ENCODE measurements at places on chromosomes 1 and 21.

GRCh38 chr1:15866721-15867201 is 19.3 kb downstream of the SPEN start:
- peak; percentile 32 for DNase-seq

- DNase-seq, result no peak
Observed at GRCh38 chr1:46458190-46458589, 31.4 kb upstream of the DMBX1 start.

DNA sequence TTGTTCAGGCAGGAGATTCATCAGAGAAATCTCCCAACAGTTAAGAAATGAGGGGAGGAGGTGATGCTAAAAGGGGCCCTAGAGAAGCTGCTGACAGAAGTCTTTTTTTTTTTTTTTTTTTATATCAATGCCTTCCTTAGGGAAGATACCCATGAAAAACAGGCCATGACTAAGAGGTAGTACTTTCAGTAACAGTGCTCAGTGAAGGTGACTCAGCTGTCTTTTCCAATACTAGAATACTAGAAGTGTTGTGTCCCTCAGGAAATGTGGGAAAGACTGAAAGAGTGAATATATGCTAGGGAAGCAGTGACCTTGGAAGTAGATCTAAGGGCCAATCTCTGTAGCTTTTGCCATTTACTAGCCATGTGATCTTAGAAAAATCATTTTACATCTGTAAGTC is 52.4 kb upstream of the SLFNL1 start:
- DNase-seq, result peak; percentile 6

DNA sequence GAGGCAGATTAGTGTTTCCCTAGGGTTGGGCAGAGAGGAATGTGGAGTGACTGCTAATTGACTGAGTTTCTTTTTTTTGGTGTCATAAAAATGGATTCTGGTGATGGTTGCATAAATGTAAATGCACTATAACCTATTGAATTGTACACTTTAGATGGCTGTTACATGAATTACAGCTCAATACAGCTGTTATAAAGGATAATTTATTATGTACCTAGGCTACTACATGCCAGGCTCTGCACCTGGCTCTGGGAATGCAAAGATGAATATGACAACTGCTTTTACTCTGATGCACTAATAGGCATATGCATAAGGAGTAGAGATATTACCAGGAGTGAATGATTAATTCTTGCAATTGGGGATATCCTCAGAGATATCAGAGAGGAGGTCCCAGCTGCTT is 345.3 kb downstream of the PTBP2 start:
- DNase-seq, result no peak

DNA sequence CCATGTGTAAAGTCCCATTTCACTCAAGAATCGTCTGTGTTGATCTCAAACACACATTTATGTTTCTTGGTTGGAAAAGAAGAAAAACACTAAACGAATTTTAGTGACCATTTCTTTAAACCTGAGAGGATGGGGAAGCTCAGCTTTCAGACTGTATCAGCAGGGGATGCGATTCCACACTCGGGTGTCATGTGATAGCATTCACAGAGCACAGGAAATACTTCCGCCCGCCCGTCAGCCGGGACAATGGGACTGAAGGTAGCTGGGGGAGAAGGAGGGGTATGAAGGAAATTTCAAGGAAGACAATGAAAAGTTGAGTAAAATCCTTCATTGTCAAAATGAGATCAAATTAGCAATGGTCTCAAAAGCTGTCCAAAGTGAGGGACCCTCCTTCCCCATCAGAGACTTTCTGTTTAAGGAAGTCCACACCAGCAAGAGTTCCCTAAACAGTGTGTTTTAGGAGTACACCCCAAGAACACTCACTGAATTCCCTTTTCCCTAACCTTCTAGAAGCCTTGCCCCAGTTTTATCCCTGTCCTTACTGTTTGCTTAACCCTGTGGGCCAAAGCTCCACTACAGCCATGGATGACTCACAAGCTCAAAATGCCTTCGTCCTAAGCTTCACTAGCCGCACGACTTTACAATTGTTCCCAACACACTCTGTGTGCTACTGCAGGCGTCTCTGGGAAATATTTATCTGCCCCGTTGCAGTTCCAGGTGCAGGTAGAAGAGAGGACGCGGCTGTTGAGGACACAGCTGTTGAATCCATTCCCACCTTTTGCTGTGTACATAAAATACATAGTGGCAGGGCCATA is 51.4 kb upstream of the SIM2 start:
- no peak for DNase-seq

GRCh38 chr1:161943737-161944136 is 79.9 kb downstream of the OLFML2B start:
- DNase-seq, result no peak

DNA sequence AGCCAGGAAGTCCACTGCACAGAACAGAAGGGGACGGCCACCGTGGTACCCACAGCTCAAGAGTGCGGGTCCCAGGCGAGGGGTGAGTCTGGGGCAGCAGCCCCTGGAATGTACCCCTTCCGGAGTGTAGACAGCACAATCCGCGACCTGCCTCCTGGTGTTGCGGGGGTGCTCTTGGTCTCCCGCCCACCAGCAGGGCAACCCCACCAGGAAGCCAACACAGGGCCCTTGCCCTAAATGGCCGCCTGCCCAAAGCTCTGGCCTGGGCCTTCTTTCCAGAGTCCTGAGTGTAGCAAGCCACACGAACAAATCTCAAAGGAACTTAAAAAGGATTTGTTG is 1.1 kb upstream of the SLC19A1 start:
- DNase-seq, result no peak

GRCh38 chr1:229757226-229757625 is 131.2 kb downstream of the URB2 start:
- DNase-seq, result no peak

DNA sequence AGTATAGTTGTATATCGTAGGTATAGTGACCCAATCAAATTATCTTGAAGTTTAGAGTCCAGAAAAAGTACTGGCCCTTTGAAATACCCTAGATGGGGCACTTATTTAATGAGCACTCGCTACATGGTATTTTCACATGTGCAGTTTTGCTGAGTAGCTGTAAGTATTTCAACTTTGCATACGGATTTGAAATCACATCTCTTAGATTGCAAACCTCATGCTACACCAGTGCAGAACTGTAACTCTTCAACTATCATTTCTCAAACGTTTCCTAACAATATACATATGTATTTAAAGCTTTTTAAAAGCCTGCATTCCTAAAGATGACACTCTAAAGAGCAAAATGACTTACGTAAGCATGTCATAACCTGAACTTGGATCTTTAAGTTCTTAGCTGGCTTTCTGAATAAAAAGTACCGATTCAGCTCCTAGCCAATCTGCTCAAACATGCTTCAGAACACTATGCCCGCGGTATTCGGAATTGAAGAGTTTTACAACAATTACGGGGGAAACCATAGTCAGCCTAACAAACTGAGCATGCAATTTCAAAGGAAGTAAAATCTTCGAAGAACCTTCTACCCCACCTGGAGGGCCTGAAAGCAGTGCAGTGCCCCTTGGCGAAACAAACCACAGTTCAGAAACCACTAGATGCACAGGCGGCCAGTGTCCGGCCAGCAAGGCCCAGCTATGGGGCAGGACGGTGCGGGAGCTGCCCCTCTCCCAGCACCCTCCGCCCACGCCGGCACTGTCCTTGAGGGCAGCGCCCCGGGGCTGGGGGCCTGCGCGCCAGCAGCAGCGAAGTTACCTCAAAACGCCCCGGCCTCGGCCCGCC is 863 bp downstream of the FH start:
- DNase-seq, result peak; percentile 3

GRCh38 chr1:219812086-219812485 is 116.3 kb downstream of the SLC30A10 start:
- DNase-seq, result no peak

DNA sequence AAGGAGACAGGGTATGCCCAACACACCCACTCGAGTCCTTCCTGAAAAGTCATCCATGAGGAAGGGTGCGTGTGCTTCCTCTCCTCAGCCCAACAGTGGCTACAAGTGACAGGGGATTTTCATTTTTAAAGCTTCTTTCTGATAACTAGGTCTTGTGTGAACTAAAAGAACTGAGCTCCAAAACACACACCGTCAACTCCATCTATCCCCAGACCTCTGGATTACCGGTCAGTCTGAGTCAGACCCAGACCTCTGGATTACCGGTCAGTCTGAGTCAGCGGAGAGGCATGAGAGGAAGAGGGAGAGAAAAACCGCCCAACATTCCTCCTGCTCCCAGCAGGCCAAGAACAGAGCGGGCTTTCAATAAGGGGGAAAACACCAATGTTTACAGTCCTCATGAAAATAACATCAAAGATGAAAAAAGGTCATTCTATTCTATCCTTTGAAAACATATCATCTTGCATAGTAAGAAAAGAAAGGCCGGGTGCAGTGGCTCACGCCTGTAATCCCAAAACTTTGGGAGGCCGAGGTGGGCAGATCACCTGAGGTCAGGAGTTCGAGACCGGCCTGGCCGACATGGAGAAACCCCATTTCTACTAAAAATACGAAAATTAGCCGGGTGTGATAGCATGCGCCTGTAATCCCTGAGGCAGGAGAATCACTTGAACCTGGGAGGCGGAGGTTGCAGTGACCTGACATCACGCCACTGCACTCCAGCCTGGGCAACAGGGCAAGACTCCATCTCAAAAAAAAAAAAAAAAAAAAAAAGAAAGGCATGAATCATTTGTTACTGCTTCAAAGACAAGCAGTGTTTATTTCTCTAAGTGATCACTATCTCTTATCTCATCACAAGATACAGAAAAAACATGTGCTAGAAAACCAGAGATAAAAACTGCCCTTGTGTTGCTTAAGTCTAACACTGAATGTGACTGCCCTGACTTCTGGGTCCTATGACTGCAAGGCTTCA is 3.4 kb downstream of the PTTG1IP start:
- peak; percentile 79 for DNase-seq

DNA sequence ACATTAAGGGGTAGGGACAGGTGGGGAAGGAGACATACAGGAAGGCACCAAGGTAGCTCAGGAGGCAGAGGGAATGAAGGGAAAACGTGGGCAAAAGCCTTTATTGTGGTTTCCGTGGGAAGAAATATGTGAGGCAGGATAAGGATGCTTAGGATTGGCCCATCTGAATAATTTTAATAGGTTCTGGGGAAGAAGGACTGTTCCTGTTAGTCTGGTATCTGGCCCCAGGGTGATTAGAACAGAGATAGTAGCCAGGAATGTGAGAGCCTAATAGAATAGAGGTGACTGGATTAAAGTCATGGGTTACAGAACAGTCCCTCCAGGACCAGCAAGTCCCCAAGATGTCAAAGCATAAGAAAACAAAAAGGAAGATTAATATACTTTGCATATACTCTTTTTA is 545.2 kb upstream of the CAMK1G start:
- no peak for DNase-seq

- DNase-seq, result no peak
Observed at GRCh38 chr1:224065455-224065854, 48.5 kb upstream of the FBXO28 start.

- DNase-seq, result no peak
Observed at GRCh38 chr21:25567472-25567871, 39.8 kb downstream of the MRPL39 start.

GRCh38 chr1:110927484-110928075 is 36.1 kb downstream of the LRIF1 start:
- DNase-seq, result no peak

- DNase-seq, result no peak
Observed at GRCh38 chr1:164688791-164689190, 129.8 kb downstream of the PBX1 start.

- DNase-seq, result no peak
Observed at GRCh38 chr1:192852001-192852947, 43.4 kb downstream of the RGS2 start.

- no peak for DNase-seq
Observed at GRCh38 chr1:78047631-78048030, 1.9 kb downstream of the GIPC2 start.

DNA sequence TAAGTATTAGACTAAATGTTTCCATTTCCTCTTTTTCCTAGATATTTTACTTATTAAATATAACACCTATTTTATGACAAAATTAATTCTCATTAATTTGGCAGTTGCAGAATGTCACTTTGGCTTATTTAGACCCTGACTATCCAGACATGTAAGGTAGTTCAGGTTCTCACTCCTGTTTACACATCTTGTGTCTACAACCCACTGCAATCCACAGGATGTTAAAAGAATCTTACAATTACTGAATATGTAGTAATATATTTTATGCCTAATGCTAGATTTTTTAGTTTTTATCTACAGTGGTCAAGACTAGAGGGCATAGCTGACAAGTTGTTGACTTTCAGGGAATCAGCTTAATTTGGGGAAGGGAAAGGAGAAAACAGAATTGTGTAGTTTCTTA is 346.7 kb downstream of the USP25 start:
- no peak for DNase-seq

GRCh38 chr1:227797144-227797543 is 18.3 kb upstream of the PRSS38 start:
- DNase-seq, result no peak

GRCh38 chr1:70319750-70320149 is 34.8 kb downstream of the ANKRD13C start:
- DNase-seq, result peak; percentile 20

DNA sequence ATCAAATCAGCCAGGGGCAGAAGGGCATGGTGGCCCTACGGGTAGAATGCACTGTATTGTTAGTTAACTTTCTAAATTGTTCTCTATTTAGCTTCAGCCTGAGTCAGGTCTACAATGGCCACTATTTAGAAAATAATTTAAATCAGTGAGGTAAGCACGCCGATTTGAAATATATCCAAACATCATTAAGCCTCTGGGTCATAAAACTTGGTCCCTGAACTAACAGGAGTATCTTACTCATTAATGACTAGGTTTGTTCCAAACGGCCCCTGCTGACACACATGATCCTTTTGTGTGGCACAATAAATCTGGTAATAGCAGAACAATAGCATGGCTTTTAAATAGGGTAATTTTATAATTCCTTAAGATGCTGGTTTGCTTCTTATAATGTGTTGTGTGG is 48.4 kb downstream of the STX6 start:
- DNase-seq, result no peak

GRCh38 chr1:78587211-78587610 is 33.0 kb upstream of the IFI44L start:
- DNase-seq, result no peak

DNA sequence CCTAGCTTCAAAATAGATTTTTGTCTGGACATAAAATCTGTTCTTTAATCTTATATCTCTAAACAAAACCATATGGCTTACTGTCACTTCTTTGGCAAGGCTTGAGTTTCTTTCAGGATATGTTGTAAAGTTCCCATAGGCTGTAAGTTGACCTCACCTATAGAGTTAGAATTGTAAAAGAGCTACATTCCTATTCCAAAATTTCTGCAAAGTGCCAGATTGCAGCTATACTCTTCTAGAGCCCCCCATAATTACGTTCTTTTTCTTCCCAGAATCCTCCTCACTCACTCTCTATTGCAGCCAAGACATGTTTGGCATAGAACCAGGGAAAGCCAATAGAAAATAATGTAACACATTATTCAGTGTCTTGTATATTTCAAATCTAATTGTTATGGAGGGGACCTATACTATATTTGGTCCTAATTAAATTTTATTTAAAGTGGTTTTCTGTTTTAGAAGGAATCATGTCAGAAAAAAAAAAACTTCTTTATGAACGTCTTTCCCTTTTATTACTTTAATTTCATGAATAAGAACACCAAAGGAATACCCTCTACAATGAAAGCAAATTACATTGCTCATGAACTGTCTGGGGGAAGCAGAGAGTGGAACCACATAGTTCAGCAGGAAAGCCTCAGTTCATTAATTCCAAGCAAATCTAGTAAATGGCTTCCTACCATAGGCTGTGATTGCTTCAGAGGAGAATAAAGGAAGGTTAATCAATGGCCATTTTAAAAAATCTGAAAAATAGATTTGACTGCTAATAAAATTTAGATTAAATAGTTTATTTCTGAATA is 22.3 kb downstream of the CTTNBP2NL start:
- DNase-seq, result no peak

Measured in fibroblast of gingiva (primary cell).